Activated T-helper 2 cell treated with anti-CD3 and anti-CD28 coated beads, Interferon-gamma antibody, Interleukin-2, Interleukin-4, amounts not matched to agents 10 μg/mL and 5 μg/mL and 100 μg/mL, durations not matched to agents 14 hours and 24 hours and 36 hours (primary cell): ENCODE measurements at places on chromosomes 6 and 20. TPM values are rescaled to one million over a fixed set of nuclear protein-coding genes. Genes with fewer than 3 reads are reported as not detected.

The BCAS1 gene
- not detected in 2 replicates for total RNA-seq

The OR2H1 gene
- total RNA-seq = not detected in 2 replicates

- no peak for DNase-seq
Observed at GRCh38 chr6:158150701-158151100, 17.4 kb downstream of the SERAC1 start.

DNA sequence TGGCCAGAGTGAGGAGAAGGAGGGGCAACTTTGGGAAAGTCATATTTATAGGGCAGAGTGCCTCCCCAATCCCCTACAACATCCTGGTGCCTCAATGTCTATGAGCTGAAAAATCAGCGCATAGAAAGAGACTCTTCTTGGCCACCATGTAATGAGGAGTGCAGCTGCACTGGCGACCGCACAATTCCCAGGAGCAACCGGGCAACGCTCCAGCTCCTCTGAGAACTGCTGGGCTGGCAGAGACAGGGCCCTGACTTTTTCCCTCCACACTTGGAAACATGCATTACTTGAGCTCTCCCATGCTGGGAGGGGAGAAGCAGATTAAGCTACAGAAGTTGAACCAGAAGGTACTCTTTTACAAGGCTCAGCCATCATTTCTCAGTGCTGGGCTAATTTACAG is 31.4 kb upstream of the MARCKS start:
- DNase-seq = no peak

The THEMIS gene
- 10.2 and 10.3 TPM in 2 replicates for total RNA-seq

DNA sequence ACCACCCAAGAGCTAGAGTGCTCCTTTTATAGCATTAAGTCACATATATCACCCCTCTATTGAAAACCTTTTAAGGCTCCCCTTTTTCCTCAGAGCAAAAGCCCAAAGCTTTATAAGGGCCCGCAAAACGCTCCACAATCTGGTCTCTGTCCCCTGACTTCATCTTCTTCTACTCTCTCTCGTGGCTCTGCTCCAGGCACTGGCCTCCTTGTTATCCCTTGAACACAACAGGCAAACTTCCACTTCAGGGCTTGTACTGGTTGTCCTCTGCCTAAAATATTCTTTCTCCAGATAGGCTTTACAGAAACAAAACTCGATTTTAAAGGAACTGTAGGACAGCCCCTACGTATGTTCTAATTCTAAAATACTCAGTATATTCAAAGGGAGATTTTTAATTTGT is 44.0 kb upstream of the SPDEF start:
- no peak for DNase-seq

DNA sequence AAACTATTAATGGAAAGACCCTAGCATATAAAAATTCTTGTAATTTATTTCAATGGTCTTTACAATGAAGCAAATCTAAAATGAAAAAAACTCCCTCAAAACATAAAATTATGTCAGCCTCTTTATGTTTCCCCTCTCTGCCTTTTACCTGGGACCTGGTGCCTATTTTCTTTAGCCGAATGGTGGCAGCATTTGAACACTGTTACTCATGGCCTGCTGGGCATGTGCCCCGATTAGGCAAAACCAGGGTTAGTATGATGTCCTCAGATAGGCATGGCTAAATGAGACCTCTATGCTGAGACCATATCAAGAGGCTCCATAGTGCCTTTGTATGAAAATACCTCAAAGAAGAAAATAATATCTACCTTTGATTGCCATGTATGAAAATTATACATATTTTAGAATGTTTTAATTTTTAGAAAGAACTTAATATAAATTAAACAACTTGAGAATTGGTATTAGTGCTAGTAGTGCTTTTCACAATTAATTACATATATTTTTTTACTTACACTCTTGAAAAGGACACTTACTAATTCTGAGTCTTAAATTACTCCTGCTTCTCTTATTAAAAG is 22.5 kb upstream of the C6orf58 start:
- no peak for DNase-seq

The APMAP gene
- total RNA-seq = 48.5 and 48.8 TPM in 2 replicates

The BTN1A1 gene
- total RNA-seq = not detected in 2 replicates

DNA sequence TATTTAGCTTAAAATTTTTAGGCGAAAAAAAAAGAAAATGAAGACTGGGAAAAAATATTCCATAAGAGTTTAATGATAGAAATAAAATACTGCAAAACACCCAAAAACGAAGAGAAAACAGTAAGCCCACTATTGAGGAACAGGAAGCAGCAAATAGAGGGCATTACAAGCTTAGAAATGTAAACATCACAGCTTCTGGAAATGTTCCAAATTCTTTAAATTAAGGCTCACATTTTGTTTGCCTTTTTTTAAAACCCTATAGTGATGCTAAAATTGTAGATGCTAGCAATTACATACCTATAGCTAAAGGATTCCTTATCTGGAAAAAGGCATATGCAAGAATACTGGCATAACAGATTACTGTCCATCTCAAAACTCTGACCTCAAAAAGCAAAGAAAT is 248.6 kb downstream of the KHDRBS2 start:
- no peak for DNase-seq

The DCDC2 gene
- total RNA-seq = not detected in 2 replicates

DNA sequence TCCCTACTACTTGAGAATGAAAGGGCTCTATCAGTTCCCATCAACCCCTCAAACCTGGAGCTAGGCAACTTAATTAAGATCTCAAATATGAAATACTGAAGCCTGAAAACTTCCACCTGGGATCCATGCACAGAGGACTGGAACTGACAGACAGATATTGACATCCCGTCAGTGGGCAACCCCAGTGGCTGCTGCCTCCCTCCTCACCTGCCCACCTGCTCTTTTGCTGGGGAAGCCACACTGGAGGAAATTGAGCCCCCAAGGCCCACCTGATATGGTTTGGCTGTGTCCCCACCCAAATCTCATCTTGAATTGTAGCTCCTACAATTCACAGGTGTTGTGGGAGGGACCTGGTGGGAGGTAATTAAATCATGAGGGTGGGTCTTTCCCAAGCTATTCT is 192.8 kb downstream of the LRFN2 start:
- DNase-seq = no peak

The CGA gene
- total RNA-seq = 0.44 and 0.59 TPM in 2 replicates

The POU5F1 gene
- not detected in 2 replicates for total RNA-seq

GRCh38 chr6:156844089-156844488 is 66.9 kb downstream of the ARID1B start:
- no peak for DNase-seq

DNA sequence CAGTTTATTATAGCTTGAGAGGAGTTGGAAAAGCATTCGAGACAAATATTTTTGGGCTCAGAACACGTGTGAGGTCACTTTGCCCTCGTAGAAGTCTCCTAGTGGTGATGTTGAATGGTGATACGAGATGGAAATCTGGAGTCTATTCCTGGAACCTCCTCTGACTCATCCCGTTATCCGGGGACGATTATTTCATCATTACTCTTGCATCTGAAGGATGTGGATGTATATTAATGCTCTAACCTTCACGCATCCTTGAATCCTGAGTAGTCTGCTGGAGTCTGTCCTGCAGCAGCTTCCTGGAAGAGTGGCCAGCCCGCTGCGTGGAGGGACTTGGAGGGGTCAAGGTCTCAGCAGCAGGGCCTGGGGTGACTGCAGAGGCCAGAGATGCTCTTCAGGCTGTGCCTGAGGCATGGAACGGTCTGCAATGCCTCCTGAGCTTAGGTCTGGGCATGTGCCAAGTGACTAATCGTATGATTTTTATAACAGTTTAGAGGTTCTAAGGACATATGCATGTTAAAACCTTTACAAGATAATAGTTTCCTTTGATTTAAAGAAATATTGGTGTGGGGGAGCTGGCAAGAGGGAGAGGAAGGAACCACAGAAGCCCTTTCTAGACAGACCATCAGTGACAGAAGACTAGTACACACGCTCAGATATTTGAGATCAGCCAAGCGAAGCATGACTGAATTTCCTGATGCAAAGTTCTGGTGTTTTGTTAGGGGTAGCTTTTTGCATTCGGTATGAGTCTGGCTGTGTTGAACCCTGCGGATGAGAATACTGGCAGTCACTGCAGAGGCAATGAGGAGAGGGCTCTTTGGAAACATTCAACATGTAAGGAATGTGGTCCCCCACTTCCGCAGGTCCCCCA is 400.2 kb downstream of the QKI start:
- no peak for DNase-seq

DNA sequence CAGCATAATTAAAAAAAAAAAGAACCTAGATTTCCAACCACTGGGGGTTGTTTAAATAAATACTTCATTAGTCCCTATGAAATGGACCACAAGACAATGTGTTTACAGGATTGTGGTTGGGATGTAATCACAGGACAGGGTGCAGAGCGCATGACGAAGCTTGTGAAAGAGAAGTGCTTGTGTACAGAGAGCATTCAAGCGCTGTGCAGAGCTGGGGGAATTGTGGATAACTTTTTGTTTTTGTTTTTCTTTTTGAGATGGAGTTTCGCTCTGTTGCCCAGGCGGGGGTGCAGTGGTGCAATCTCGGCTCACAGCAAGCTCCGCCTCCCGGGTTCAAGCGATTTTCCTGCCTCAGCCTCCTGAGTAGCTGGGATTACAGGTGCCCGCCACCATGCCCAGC is 22.3 kb downstream of the LAMA5 start:
- no peak for DNase-seq

- DNase-seq = no peak
Observed at GRCh38 chr20:63119121-63119962, 96.6 kb downstream of the YTHDF1 start.

DNA sequence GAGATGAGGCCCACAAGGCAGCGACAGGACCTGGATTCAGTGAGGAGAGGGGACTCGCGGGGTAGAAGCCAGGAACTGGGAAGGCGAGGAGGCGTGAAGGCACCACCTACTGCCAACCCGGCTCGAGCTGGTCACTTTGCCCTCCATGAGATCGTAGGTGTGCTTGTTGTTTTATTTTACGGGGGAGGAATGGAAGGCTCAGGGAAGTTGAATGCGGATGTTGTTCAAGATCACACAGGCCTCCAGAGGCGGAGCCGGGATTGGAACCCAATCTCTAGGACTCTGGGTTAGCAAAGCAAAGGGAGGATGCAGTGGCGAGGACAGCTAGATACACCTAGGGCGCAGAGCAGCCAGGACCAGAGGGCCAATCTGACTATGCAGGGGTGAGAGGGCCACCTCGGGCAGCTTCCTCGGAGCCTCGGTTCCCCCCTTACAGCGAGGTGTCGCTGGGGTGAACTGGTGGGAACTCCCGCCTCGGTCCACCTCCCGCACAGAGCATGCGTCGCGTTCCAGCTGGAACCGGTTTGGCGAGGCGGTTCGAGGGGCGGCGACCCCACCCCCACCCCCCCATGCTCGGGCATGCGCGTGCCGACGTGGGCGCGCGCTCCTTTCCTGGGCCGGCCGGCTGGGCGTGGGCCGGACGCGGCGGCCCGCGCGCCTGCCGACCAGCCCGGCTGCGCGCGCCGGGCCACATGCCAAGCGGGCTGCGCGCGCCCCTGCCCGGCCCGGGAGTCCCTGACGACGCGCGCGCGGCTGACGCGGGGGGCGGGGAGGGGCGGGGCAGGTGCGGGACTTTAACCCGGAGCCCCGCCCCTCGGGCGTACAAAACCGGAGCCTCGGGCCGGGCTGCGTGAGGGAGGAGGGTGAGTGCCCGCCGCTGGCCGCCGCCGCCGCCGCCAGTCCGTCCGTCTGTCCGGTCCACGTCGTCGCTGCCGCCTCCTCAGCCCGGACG is 80.4 kb upstream of the MYL9 start:
- DNase-seq = peak; percentile 78

- DNase-seq = no peak
Observed at GRCh38 chr20:11677428-11677827, 240.3 kb upstream of the BTBD3 start.

DNA sequence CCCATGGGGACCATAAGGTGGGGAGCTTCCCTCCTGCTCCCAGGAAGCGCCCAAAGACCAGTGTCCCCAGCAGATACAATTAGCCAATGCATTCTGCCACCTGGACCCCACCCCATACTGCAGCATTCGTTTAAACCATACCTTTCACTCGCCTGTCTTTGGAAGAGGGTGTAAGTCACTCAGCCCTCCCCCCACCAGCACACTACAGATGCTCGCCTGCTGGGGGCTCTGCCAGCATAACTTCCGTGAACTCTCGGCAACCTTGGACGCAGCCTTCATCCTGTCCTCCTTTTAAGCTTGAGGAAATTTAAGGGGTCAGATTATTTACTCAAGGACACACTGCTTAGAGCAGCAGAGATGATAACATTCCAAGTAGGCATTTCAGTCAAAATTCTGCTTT is 94.4 kb upstream of the NAA20 start:
- no peak for DNase-seq

DNA sequence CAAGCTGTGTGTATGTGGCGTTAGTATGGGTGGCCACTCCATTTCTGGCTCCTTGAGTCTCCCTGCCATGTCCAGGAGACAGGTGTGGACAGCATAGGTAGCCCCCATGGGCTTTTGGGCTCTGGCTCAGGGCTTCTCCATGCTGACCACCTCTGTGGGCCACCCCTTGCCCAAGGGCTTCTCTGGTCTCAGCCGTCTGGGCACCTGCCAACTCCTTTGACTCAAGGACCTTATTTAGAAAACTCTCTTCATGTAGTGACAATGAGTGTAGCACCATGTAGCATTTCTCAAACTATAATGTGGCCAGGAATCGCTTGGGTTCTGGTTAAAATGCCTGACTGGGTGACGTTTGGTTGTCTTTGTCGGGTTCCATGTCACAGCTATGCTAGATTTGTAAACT is 5.1 kb upstream of the GTSF1L start:
- DNase-seq = no peak

GRCh38 chr20:59207742-59208357 is 44.2 kb downstream of the ZNF831 start:
- DNase-seq = peak; percentile 58

The ZNF391 gene
- total RNA-seq = 0.44 and 0.82 TPM in 2 replicates

GRCh38 chr6:14452567-14453527 is 335.3 kb downstream of the CD83 start:
- DNase-seq = peak; percentile 81

GRCh38 chr6:89432875-89433251 is at the start of gene ANKRD6:
ANKRD6 (plus strand) TSS chr6:89433152; CDS start chr6:89566977, 133,825 bp downstream.
- peak; percentile 73 for DNase-seq

The RAMACL gene
- total RNA-seq = 0.32 TPM in 1 of 2 replicates, not detected in the other

DNA sequence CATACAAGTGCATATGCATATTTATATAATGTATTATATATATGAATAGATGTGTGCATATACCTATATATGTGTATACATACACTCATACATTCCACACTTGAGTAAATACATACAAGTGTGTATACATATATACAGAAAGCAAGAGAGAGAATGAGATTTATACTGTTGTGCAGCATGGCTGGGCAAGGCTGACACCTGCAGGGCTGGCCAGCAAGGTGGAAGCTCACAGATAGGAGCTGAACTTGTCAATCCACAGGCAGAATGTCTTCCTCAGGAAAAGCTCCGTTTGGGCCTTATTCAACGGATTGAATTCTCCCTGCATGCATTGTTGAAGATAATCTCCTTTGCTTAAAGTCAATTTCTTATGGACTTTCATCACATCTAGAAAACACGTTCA is 256.7 kb downstream of the ZNF217 start:
- no peak for DNase-seq

- no peak for DNase-seq
Observed at GRCh38 chr6:162190981-162191380, 536.6 kb downstream of the PRKN start.

- no peak for DNase-seq
Observed at GRCh38 chr6:127608554-127609270, 31.7 kb downstream of the C6orf58 start.

The BPIFB2 gene
- not detected in 2 replicates for total RNA-seq

The BPIFB1 gene
- not detected in 2 replicates for total RNA-seq

The KCNQ5 gene
- total RNA-seq = 15.3 and 18.8 TPM in 2 replicates

The KIAA1755 gene
- total RNA-seq = not detected in 2 replicates

GRCh38 chr6:25041485-25042035 is 105.8 kb upstream of the RIPOR2 start:
- no peak for DNase-seq
